ENCODE measurements at places on chromosomes 5 and 9.

DNA sequence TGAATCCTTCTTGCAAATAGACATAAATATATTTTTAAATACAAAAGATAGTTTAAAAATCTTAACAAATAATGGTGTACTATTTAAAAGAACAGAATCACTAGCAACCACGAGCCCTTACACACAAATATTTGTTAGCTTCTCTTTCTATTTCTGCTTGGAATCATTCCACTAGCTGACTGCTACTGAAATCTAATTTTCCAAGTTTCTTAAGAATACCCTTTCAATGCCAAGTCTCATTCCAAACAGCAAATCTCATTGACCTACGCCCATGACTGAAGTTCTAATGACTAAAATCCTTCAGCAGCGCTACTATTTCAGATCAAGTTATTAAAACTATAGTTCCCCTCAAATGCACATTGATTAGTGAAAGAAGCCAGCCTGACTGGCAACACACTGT, 13.2 kb upstream of the PPP1R2B start:
- DNase-seq = no peak

GRCh38 chr5:347712-348284, 26.3 kb downstream of the AHRR start:
- DNase-seq = no peak

DNA sequence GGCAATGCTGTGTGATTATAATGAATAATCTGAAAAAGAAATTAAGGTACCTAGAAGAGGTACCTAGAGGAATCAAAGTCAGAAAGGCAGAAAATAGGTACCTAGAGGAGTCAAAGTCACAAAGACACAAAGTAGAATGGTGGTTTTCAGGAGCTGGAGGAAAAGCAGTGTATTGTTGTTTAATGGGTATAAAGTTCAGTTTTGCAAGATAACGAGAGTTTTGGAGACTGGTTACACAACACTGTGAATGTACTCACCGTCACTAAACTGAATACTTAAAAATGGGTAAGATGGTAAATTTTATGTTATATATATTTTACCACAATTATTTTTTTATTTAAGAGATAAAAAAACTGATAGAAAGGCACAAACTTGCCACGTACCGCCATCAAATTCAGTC, 57.0 kb downstream of the FBXL17 start:
- DNase-seq = no peak

DNA sequence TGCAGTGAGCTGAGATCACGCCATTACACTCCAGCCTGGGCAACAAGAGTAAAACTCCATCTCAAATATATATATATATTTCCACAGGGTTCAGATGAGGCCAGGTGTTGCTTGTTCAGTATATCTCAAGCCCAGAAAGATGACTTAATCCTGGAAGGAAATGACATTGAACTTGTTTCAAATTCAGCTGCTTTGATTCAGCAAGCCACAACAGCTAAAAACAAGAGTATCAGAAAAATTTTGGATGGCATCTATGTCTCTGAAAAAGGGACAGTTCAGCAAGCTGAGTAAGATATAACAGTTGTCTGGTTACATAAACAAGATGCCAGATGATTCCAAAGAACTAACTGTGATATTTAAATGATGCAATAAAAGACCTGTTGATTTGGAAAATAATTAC, 352.0 kb downstream of the KCTD16 start:
- DNase-seq = no peak

All from SJSA1 (cell line).